Activated T-helper 1 cell treated with anti-CD3 and anti-CD28 coated beads, Interleukin-12 subunit alpha, Interleukin-12 subunit beta, Interleukin-2, Interleukin-4 antibody, amounts not matched to agents 30 ng/mL and 10 ng/mL and 1 ng/mL, durations not matched to agents 14 hours and 24 hours and 36 hours (primary cell): ENCODE measurements at places on chromosomes 13 and 19. TPM values are rescaled to one million over a fixed set of nuclear protein-coding genes. Genes with fewer than 3 reads are reported as not detected.

PRODH2 gene
- not detected in 2 replicates for total RNA-seq

NLRP5 gene
- total RNA-seq, result not detected in 2 replicates

UBL5 gene
- 338 and 351 TPM in 2 replicates for total RNA-seq

WDR87 gene
- not detected in 2 replicates for total RNA-seq

DNA sequence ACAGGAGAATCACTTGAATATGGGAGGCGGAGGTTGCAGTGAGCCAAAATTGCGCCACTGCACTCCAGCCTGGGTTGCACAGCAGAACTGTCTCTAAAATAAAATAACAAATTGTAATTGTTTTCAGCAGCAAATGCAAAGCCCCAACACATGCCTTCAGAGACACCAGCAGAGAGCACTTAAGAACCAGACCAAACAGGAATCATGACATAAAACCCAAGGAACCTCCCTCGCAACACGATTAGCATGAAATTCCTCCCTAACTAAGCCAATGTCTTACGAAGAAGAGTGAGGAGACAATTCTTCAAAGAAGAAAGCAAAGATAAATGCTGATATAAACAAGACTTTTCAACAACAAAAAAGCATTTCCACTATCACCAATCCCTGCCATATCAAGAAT lies 40.1 kb downstream of the PSPC1 start:
- DNase-seq, result no peak

- DNase-seq, result no peak
Observed at GRCh38 chr13:20779405-20779804, 5.6 kb upstream of the EEF1AKMT1 start.

- DNase-seq, result no peak
Observed at GRCh38 chr13:41488124-41488523, 30.8 kb downstream of the RGCC start.

- no peak for DNase-seq
Observed at GRCh38 chr13:46797501-46798237, 708 bp upstream of the ESD start.

DNA sequence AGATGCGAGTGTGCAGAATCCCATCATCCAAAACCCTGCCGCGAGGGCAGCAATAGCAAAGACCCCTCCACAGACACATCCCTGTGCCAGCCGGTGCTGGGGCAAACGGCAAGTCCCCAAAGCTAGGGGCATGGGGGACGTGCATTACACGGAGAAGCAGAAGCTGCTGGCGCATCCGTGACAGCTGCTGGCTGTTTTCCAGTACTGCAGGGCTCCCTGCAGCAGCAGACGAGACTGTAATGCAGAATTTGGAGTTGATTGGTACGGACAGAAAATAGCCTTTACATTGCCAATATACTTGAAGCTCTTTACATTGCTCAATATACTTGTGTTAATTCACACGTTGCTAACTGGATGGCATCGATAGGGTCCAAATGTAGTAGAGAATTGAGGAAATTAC lies 77.2 kb upstream of the TMTC4 start:
- DNase-seq, result no peak

DNA sequence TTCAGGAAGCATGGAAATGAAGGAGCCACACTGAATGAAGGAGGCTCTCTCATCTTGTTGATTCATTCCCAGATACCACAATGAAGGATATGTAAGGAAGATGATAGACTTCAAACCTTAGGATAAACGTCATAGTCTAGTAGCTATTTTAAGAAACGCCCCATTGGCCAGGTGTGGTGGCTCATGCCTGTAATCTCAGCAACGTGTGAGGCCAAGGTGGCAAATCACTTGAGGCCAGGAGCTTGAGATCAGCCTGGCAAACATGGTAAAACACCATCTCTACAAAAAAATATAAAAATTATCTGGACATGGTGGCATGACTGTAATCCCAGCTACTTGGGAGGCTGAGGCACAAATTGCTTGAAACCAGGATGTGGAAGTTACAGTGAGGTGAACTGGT lies 17.1 kb upstream of the ZNF841 start:
- DNase-seq, result no peak

DNA sequence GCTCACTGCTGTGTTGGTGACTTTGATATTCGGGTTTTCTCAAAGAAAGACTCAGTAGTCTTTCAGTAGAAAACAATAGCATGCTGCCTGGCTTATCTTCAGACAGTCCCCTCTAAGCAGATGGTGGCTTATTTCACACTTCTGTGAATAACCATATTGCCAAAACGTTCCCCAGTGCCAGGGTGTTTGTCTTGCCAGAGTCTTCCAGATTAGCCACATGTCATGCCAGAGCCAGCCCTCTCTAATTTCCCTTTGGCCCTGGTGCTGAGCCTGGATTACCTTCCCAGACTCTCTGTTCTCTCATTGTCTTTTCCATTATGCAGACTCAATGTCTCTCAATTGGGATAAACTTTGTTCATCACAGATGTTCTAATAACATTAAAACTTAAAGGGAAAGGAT lies 488.0 kb upstream of the ATXN8OS start:
- no peak for DNase-seq

GRCh38 chr19:18100710-18101109 lies 3.1 kb downstream of the MAST3 start:
- no peak for DNase-seq

DNA sequence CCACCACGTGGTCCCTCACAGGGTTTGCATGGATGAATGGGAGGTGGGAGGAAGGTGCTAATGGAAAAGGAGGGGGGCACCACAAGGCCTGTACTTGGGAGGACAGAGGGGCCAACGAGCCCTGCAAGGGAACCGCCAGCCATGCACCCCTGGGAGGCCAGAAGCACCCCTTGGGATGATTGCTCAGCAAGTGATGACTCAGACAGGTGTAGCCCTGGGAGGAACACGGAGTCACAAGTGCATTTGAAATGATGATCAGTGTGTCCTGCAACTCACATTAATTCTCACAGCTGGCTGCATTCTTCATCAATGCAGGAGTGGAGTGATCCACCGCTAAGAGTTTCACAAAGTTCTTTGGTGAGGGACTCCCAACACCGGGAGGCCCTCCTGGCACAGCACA lies 82.8 kb upstream of the ZNF254 start:
- no peak for DNase-seq

- no peak for DNase-seq
Observed at GRCh38 chr19:16198370-16198651, 600 bp downstream of the AP1M1 start.

- no peak for DNase-seq
Observed at GRCh38 chr19:54268936-54269335, 11.9 kb upstream of the LILRB5 start.

DNA sequence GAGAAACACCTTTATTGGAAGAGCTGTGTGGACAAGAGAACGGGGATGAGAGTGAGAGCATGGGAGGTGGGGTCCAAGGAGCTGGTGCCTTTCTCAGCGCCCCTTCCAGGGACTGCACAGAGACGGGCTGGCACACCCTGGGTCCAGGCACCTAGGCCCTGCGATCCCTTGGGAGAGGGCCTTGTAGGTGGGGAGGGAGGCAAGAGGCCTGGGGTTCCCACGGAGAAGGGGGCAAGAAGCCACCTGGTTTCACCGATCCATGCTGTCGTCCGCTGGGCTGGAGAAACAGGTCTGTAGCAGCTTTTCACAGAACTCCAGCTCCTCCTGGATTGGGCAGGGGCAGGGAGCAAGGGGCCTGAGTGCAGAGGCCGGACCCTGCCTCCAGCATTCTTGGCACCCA lies 3.5 kb upstream of the PPP6R1 start:
- no peak for DNase-seq

GRCh38 chr19:48683349-48683748 lies 10.5 kb upstream of the NTN5 start:
- DNase-seq, result no peak

- DNase-seq, result no peak
Observed at GRCh38 chr19:41373993-41374392, 2.3 kb upstream of the TMEM91 start.

GRCh38 chr19:14337510-14337909 lies 43.7 kb upstream of the ADGRE5 start:
- no peak for DNase-seq

GRCh38 chr13:105616333-105617075 lies 919.0 kb downstream of the EFNB2 start:
- DNase-seq, result no peak

GRCh38 chr13:36261976-36262375 lies 35.6 kb downstream of the CCDC169 start:
- DNase-seq, result no peak

GRCh38 chr13:95564733-95565291 lies 12.3 kb downstream of the CLDN10 start:
- no peak for DNase-seq

DNA sequence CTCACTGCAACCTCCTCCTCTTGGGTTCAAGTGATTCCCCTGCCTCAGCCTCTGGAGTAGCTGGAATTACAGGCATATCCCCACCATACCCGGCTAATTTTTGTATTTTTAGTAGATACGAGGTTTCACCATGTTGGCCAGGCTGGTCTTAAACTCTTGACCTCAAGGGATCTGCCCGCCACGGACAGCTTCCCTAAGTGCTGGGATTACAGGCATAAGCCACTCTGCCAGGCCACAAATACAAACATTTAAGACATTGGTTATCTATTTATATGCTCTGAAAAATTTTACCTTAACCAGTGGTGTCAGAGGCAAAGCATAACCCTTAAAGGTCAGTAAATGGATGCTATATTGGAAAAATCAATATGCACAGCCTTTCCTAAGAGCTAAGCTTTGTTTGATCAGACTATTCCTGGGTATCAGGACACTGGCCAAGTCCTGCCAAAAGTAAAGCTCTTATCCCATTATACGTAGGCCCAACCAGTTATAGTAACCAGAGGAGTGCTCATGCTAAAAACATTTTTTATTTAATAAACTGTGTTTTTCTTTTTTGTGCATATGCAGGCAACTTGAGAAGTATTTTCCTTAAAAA lies 56.4 kb upstream of the STARD13 start:
- DNase-seq, result no peak

DNA sequence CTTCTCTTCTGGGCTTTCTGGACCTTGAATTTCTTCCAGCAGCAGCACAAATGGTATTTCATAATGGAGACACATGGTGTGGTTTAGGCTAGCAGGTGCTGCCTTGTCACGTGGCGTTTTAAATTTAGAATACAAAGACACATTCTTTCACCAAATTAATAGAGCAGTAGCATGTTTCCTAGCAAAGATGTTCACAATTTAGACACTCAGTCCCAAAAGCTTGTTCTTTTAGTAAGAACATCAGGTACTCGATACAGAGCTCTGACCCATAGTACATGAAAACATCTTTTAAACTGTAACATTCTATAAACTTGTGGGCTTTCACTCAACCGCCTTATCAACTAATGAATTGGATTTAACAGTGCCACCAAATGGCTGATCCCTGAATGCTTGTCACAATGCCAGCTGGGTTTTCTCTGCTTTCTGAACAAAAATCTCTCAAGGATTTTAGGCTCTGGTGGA lies 290.1 kb downstream of the DCLK1 start:
- DNase-seq, result no peak

DNA sequence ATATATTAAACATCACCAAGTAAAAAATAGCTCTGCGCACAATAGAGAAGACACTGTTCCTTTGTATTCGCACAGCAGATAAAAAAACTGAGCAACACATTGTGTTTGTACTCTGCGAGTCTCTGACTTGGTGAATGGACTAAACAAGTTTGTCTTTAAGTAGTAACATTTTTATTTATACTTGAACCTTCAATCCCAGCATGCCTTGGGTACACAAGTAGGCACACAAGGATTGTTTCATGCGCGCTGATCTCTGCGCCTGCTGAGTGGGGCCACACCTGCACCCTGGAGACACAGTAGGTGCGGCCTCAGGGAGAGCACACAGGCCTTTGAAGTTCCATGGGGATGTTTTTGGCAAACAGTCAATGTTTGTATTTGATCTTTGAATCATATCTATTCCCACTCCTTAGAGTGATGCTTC lies 318.9 kb downstream of the MYO16 start:
- no peak for DNase-seq
